ENCODE measurements at places on chromosomes 11 and 22. TPM values are rescaled to one million over a fixed set of nuclear protein-coding genes. Genes with fewer than 3 reads are reported as not detected.

GRCh38 chr22:45843986-45844385, 133.0 kb downstream of the WNT7B start:
- no peak for DNase-seq

- peak; percentile 27 for DNase-seq
Measured at GRCh38 chr22:49076300-49077035, 751.2 kb downstream of the BRD1 start.

- DNase-seq, result no peak
Measured at GRCh38 chr22:37030560-37031281, 11.2 kb downstream of the MPST start.

- no peak for DNase-seq
Measured at GRCh38 chr22:37126383-37126782, 16.9 kb upstream of the TMPRSS6 start.

The CSNK1E gene
- 33.6 TPM for polyA plus RNA-seq

The SERPIND1 gene
- not detected for polyA plus RNA-seq

DNA sequence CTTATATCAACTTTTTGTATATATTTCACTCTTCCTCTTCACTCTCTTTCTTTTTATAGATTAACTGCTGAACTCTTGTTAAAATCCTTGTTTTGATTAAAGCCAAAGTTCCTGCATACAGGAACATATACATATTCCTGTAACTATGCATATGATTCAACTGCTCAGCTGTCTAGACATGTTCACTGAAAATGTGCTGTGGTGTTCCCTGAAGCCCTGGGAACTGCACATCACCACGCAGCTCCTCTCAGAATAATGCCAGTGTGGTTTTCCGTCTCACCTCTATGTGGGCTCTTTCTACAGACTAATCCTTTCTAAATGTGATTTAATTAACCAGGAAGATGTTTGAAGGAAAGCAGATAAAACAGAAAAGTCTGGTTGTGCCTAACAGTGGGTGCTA, 25.6 kb upstream of the MMP12 start:
- no peak for DNase-seq

DNA sequence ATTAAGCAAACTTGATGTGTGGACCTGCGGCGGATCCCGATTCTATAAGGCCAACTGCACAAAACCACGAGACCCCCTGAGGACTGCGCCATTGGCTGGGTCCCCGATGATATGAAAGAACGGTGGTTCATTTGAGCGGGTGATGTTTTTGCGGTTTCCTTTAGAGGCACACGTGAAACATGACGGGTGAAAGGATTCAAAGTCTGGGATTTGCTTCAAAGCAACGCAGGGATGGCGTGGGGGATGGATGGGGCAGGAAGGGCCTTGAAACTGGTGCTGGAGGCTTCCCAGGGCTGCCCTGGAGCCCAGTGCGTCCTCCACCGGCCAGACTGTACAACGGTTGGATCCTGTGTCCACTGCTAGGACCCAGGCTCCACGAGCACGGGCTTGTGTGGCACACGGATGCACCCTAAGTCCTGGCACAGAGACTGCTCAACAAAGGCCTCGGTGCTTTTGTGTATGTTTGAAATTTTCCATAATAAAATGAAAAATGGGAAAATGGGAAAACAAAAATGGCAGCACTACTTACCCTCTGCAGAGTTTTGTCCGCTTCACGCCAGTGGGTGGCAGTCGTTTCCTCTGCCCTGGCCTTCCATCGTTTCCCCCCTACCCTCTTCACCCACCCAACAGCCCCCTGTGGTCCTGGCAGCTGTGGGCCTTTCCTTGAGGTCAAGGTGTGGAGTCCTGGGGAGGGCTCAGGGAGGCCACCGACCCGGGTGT, 3.6 kb downstream of the ASCL2 start:
- no peak for DNase-seq

DNA sequence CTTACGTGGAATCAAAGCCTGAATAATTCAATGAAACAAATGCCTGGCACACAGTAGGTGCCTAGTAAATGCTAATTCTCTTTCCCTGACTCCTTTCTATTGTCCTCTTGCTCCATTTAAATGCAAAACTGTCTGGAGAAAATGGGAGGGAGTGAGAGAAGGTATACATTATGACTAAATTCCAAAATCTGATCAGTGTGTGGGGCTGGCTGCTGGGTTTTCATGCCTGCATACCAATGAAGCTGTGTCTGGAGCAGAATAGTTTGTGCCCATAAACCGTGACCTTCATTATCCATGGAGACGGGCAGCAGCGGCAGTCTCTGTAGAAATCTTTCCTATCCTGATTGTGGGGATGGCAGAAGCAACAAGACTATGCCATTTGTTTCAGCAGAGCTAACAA, 223.4 kb upstream of the ZBED5 start:
- no peak for DNase-seq

DNA sequence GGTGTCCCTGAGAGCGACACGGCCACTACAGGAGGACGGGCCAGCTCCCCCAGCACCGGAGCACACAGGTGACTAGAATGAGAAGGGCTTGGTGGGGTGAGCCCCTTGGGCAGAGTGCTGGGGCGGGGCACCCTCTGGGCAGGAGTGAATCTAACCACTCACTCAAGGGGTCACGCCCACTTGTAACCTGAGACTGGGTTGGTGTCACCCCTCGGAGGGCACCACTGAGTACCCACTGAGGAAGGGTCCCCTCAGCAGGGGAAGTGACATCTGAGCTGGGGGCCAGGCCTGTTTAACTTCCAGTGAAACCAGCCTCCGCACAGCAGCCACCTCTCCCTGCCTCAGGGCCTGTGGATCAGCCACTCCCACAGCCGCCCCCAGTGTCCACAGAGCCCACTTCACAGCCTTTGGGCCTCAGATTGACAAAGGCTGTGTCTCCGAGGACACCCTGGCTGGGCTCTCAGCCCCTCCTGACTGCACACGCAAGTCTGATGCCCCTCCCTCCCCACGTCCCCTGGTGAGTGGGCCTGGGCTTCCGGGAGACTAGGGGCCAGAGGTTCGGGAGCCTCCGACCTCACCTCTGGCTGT, 5.6 kb downstream of the GATD1 start:
- DNase-seq, result no peak

The FGF4 gene
- polyA plus RNA-seq, result not detected

DNA sequence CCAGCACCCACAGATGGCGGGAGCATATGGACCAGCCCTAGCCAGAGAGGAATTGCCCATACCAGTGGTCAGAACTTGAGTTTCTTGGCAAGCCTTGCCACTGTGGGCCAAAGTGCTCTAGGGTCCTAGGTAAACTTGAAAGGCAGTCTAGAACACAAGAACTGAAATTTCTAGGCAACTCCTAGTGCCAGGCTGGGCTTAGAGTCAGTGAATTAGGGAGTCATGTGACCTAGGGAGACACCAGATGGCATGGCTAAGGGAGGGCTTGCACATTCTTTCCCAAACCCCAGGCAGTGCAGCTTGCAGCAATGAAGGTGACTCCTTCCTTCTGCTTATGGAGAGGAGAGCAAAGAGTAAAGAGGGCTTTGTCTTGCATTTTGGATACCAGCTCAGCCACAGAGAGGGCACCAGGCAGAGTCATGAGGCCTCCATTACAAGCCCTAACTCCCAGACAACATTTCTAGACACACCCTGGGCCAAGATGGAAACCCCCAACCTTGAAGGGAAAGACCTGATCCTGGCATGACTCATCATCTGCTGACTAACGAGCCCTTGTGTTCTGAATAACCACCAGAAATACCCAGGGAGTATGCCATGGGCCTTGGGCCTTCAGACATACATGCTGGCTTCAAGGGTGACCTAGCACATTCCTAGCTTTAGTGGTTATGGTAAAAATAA, 19.2 kb upstream of the OR56A3 start:
- DNase-seq, result no peak

GRCh38 chr11:26420331-26420730, 88.4 kb downstream of the ANO3 start:
- no peak for DNase-seq

DNA sequence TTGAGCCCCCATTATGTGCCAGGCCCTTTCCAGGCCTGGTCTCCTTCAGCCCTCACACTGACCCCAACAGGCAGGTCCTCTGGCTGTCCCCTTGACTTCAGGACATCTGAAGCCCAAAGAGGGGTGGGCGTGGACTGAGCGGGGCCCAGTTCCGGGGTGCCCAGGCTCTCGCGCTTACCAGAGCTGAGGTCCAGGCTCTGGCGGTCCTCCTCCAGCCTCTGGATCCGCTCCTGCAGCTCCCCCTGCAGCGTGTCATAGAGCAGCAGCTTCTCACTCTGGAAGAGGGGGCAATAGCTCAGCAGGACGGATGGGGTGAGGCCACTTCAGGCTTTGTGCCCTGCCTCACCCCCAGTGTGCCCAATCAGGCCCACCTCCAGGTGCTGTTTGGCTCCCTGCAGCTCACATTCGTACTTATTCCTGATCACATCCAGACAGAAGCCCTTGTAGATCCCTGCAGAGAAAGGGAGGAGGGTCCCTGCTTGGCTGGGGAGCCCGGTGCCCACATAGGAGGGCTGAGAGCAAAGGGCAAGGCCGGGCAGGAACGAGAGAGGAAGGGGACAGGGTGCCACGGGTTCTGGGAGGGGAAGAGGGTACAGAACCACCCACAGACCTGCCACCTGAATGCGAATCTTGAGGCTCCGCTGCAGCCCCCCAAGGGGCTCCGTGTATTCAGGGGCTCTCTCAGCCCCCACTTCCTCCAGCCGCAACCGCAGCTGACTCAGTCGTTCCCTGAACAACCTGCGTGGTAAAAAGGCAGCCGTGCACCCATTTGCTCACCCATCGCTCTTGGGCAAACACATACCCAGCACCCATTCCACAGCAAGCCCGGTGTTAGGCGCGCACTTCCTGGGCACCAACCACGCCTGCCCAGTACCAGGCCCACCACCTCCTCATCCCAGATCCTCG, 4.1 kb downstream of the BRMS1 start:
- DNase-seq, result peak; percentile 58

The C11orf16 gene
- not detected for polyA plus RNA-seq

- no peak for DNase-seq
Measured at GRCh38 chr11:115590254-115590653, 86.0 kb upstream of the CADM1 start.

The CRYBB1 gene
- polyA plus RNA-seq, result 0.47 TPM

- no peak for DNase-seq
Measured at GRCh38 chr22:20240447-20240764, 27.7 kb downstream of the RTN4R start.

Measured in sigmoid colon (tissue), 7 donors.